ENCODE measurements at places on chromosomes 13 and 19.

DNA sequence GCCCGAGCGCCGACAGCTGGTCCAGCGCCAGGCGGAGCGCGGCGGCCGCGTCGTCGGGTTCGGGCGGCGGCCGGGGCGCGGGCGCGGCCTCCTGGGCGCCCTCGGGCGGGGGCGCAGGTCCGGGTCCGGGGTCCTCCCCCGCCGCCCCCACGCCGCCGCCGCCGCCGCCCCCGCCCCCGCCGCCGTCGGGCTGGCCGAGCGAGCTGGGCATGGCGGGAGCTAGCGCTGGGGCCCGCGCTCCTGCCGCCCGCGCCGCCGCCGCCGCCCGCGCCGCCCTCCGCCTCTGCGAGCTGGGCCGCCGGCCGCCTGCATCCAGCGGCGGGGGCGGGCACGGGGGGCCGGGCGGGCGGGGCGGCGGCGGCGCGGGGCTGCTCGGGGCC lies 287 bp downstream of the MEX3D start:
- DNase-seq: no peak

GRCh38 chr13:97425590-97425989 lies 8.4 kb upstream of the RAP2A start:
- no peak for DNase-seq

DNA sequence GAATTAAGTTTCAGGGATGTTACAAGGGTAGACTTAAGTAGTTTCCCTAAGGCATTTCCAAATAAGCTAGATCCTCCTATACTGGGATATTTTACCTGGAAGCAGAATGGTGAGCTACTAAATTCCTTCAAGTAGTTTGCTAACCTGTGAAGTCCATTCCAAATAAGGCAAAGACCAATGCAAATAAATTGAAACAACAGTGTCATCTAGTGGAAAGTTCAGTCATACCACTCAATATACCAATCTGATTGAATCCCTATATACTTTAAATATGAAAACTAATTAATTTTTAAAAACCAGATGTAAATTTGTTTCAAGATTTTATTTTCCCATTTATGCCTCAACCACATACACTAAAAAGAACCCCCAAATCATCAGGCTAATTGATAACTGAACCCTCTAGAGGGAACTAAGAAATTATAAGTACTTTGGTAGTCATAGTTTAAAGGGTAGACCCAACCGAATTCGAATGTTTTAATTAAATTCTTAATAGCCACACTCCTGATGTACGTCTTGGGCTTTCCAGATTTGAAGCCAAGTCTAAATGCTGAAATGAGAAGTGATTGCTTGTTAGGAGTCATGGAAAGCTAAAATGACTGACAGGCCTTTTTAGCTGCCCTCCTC lies 223.7 kb downstream of the TBC1D4 start:
- peak; percentile 27 for DNase-seq

GRCh38 chr19:50708179-50708879 lies 11.3 kb downstream of the SHANK1 start:
- DNase-seq: no peak

DNA sequence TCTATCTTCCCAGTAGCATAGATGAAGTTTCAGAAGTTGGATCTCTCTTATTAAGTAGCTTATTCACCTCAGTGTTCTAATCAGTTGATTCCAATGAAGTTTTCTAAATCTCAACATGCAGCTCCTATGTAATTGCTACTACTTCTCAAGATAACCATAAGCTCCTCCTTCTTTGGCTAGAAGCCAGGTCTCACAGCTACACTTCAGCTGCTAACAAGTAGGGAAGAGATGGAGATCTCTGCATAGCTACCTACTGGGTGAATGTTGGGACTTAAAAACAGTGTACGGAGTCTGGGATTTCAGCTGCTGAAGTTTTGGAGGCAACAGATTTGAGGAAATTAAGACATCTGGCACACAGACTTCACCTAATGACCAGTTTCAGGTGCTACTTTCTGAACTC lies 661.0 kb downstream of the SLITRK1 start:
- no peak for DNase-seq

GRCh38 chr13:51625555-51626345 lies 41.5 kb downstream of the WDFY2 start:
- DNase-seq: no peak

DNA sequence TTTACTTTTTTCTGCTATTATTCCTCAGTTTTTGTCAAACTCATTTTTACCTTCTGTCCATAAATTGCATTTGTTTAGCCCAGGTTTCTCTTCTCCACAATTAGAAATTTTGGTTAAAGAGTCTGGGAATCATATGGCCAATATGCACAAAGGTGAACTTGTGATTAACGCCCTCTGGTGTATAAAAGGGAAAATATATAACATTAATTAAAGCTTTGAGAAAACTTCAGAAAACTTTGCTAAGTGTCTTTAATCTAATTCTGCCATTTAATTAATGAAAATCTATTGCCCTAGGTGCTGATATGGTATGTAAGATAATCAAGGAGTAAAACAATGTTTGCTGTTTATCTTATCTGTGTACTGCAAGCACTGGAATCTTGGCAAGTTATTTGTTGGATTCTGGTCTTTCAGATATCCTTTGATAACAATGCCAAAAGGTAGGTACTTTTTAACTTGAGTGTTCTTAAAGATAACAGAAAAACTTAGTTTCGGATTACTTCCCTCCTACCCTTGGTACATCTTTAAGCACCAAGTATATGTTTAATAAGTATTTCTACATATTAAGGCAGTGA lies 402.6 kb downstream of the SUCLA2 start:
- DNase-seq: no peak

GRCh38 chr19:44050740-44051649 lies 841 bp upstream of the ZNF223 start:
- peak; percentile 78 for DNase-seq

All from NCI-H748 treated with DMSO at 0.1 percent for 48 hours (cell line).